Activated naive CD4-positive, alpha-beta T cell (primary cell): ENCODE measurements at places on chromosomes 2 and 18.

GRCh38 chr2:88903749-88904353 is 212.4 kb downstream of the RPIA start:
- DNase-seq = no peak

DNA sequence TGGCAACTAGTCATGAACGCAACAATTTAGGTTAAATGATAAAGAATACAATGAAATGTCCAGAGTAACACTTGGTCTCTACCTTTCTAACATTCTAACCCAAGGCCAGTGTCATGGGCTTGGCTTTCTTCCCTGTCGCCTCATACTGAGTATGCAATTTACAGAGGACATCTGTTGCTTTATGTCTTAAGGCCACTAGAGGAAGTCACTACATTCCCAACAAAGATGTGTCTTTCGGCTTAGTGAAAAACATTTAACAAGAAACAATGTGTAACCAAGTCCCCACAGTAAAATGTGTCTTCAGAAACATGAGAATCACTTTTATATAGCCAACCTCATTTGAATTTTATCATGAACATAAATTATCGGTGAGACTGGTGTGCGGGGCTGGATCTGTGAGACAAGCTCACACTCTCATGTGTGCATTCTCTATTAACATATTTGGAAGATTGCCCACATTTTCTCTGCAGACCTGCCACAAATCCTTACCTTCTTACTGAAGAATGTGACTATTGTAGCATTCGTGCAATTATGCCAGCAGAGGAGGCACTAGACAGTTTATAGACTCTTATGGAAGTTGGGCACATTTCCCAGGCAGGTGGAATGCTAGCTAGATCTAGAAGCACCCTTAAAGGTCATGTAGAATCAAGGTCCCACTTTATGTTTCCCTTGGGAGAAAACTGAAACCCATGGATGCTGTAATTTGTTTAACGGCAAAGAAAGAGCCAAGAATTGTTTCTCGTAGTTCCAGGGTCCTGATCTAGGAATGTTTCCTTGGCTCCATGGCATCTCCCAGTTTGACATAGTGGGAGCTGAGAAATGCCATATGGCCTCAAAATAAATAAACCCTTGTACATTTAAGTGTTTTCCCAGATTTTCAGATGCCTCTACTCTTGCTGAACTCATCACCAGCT is 101.8 kb downstream of the CD226 start:
- no peak for DNase-seq

DNA sequence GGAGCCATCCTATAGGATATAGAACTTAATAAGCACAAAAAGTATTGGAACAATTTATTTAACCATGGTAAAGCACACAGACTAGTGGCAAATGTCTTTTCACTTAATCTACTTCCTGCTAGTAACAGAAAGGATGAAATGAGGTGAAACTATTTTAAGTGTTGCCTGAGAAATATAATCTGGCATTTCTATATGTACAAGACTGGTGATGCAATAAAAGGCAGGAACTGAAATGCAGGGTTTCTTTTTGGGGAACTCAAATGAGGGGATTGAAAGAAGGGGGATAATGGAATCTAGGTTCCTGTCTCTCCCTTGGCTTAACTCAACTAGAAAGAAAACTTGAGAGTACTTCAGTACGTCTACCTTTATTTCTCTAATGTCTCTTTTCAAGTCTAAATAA is 122.3 kb downstream of the MEMO1 start:
- DNase-seq = no peak

- DNase-seq = no peak
Measured at GRCh38 chr18:58562999-58563667, 65.8 kb downstream of the ALPK2 start.

GRCh38 chr2:240628808-240629618 is 3.7 kb downstream of the GPR35 start:
- DNase-seq = no peak

DNA sequence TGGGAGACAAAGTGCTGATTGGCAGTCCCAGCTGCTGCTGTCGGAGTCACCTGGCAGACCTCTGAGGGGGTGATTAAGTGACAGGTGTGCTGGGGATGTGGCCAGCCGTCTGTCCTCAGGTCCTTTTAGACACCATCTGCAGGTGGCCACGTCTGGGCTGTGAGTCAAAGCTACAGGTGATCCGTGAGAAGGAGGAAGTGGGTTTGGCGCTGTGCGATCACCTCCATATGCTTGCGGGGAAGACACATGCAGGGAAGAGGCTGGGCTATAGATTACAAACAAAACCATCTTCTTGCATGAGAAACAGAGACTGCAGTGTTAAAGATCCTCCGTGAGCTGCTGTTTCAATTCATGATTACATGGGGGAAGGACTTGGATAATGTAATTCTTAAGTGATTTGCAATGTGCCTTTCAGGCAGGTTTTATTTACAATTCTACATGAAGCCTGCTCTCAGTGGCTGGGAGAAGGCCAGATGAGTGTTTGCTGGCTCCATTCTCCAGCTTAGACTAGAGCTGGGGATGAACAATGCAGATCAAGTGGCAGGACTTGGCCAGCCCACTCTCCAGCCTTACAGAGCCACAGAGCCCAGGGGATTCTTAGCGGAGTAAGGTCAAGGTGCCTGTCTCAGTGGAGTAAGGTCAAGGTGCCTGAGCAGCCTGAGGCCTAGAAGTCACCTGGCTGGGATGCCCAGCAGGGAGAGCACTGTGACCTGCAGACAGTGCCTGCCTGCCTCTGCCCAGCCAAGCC is 87.8 kb downstream of the LYPD1 start:
- DNase-seq = no peak
